ENCODE measurements at places on chromosomes 12 and 14. TPM values are rescaled to one million over a fixed set of nuclear protein-coding genes. Genes with fewer than 3 reads are reported as not detected.

PSMC1 gene
- total RNA-seq, result 257 TPM

ENDOU gene
- not detected for total RNA-seq

LRRC23 gene
- 19.4 TPM for total RNA-seq

TRHDE gene
- 0.09 TPM for total RNA-seq

AP5M1 gene
- total RNA-seq, result 9.7 TPM

CCDC184 gene
- 3.4 TPM for total RNA-seq

SIX6 gene
- not detected for total RNA-seq

CIDEB gene
- total RNA-seq, result 0.19 TPM

PYGL gene
- total RNA-seq, result 151 TPM

PTPRQ gene
- 0.02 TPM for total RNA-seq

Data from A549 treated with RU486 at 1 μM for 4 hours (cell line).